ENCODE measurements at places on chromosomes 13 and 19. TPM values are rescaled to one million over a fixed set of nuclear protein-coding genes. Genes with fewer than 3 reads are reported as not detected.
A peak's percentile ranks its signal among the peaks of the same experiment; 100 is the strongest.

DNA sequence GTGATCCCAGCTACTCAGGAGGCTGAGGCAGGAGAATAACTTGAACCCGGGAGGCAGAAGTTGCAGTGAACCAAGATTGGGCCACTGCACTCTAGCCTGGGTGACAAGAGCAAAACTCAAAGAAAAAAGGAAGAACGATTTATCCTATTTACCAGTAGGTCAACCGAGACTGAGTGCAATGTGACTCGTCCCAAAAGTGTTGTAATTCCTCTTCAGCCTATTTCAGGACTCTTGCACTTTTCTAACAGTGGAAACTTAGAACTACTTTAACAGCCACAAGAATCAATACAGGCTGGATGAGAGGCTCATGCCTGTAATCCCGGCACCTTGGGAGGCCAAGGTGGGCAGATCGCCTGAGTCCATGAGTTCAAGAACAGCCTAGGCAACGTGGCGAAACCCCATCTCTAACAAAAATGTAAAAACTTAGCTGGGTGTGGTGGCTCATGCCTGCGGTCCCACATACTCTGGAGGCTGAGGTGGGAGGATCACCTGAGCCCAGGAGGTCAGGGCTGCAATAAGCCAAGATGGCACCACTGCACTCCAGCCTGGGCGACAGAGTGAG, 4.3 kb upstream of the NR1H2 start:
- DNase-seq: peak; percentile 32

DNA sequence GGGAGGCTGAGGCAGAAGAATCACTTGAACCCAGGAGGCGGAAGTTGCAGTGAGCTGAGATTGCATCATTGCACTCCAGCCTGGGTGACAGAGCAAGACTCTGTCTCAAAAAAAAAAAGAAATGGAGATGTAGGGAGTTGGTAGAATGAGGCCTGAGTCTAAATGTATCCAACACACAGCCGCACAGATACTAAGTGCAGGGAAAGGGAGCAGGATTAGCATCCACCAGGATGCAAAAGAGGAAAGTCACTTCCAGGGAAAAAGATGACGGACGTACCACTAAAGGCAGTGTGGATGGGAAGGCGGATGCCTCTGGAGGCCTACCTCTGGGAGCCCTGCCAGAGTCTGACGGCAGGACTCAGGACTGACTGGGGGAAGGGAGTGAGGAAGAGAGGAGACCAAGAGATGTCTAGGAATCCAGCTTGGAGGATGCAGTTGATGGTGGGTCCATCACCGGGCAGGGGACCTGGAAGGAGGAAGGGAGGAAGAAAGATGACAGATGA, 6.8 kb downstream of the FAM98C start:
- DNase-seq: peak; percentile 70

Gene SIGLECL1
- total RNA-seq: not detected

Gene IL11
- 12.8 TPM for total RNA-seq

GRCh38 chr13:113765564-113765910, 6.5 kb downstream of the TMEM255B start:
- peak; percentile 12 for DNase-seq

GRCh38 chr19:36160821-36161596, 8.8 kb upstream of the COX7A1 start:
- no peak for DNase-seq

Gene PSG6
- total RNA-seq: not detected

Measured in GM23248 (cell line).